Fibroblast of skin of left biceps (primary cell): ENCODE measurements at places on chromosomes 4 and X.

DNA sequence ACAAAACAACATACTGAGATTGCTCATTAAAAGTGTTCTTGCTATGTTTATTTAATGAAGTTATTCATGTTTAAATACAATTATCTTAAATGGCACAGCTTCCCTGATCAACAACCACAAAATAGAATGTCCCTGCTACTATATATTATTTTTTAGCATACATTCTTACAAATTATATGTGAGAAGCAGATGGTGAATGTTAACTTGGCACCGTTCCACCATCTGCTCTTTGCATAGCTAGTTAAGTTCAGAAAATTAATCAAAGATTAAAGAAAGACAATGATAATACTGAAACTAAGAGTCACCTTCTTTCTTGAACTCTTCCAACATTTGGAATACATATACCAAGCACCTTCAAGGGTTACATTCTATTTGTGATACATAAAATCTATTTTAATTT is 94.2 kb downstream of the PPP3CA start:
- no peak for DNase-seq

DNA sequence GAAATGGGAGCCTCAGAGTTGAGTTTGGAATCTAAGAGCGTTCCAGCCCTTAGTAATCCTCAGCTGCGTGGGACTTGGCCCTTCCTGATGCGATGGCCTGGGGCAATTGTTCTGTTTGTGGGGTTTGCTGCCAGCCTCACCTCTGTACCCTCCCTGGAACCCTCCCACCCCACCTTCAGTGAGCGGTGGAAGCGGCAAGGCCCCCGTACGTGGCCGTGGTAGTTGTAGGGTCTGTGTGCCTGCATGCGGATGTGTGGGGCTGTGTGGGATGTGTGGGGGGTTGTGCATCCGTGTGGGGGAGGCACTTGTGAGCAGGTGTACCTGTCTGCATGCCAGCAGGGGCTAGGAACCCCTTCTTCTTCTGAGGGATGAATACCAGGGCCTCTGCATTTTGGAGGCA is 65.4 kb upstream of the ADRA2C start:
- DNase-seq, result no peak

GRCh38 chr4:115054836-115055235 is 58.6 kb downstream of the NDST4 start:
- DNase-seq, result no peak

GRCh38 chr4:108035691-108036090 is 46.0 kb downstream of the HADH start:
- DNase-seq, result no peak

GRCh38 chr4:8387194-8387593 is 53.3 kb downstream of the ACOX3 start:
- no peak for DNase-seq

DNA sequence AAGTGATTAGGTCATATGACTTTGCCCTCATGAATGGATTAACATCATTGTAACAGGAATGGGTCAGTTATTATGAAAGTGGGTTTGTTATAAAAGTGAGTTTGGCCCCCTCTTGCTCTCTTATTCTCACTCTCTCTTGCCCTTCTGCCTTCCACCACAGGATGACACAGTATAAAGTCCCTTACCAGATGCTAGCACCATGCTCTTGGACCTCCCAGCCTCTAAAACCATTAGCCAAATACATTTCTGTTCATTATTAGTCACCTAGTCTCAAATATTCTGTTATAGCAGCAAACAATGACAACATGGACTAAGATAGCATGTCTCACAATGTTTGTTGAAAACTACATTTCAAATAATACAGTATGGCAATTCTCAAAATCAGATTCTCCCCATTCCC is 59.7 kb downstream of the RWDD4 start:
- no peak for DNase-seq

- no peak for DNase-seq
Measured at GRCh38 chr4:54495091-54495490, 162.7 kb upstream of the KIT start.
